B cell (primary cell): ENCODE measurements at places on chromosomes 3 and 15. TPM values are rescaled to one million over a fixed set of nuclear protein-coding genes. Genes with fewer than 3 reads are reported as not detected.
A peak's percentile ranks its signal among the peaks of the same experiment; 100 is the strongest.

EXD1 gene
- not detected in 2 replicates for total RNA-seq

- H3K27ac ChIP-seq, result no peak overlapping the region
- DNase-seq, result no peak
- H3K4me1 ChIP-seq, result no peaks in the 10 kb centered on the region
- H3K4me3 ChIP-seq, result no peak overlapping the region
- H3K27me3 ChIP-seq, result no peaks in the 10 kb centered on the region
These were observed 92.5 kb downstream of the LARS2 start for GRCh38 chr3:45480871-45481270.

DNA sequence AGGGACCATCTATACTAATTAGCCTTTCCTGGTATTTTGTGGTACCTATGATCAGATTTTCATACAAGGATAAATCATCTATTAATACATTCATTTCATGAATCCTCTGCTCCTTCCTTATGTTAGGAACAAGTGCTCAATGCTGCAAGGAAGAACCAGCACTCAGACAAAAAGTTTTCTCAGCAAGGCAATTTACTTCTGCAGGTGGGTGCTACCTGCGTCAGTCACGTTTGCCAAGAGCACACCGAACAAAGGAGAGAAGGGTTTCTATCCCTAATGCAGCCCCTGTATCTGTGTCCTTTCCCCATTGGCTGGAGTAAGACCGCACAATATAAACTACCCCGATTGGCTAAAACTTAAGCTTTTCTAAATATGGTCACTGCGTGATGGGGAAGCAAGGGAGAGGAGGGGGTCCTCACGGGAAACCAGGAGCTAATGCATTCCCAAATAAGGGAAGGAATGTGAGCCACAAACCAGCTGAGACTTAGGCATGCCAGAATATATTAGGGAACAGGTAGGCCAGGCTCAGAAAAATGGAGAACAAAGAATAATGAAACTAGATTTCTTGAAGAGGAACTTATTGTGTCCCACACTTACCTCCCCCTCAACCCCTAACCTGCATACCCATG is 76.5 kb downstream of the AQR start:
- no peaks in the 10 kb centered on the region for H3K4me1 ChIP-seq
- H3K27me3 ChIP-seq, result no peaks in the 10 kb centered on the region
- no peak for DNase-seq
- peaks cover 60% of the 10 kb centered on the region for H3K36me3 ChIP-seq
- H3K27ac ChIP-seq, result no peak overlapping the region

PRR23C gene
- total RNA-seq, result not detected in 2 replicates

GRCh38 chr3:103976931-103977339 is 1389.8 kb upstream of the ALCAM start:
- no peak overlapping the region for H3K4me3 ChIP-seq
- H3K4me1 ChIP-seq, result no peaks in the 10 kb centered on the region
- H3K27ac ChIP-seq, result no peak overlapping the region
- no peak for DNase-seq
- no peaks in the 10 kb centered on the region for H3K36me3 ChIP-seq

DNA sequence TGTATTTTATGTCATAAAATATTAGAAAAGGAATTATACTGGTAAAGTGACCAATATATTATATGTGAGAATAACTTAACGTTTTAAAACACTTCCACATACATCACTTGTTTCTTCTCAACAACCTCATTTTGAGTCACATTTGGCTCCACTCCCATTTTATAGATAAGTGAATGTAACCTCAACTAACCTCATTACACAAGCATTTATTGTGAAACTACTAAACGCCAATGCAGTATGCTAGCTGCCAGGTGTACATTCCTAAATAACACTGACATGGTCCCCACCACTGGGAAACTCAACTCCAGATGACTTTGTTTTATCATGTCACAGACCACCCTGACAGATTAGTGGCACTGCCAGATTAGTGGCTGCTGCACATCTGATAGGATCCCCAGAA is 249.7 kb upstream of the CNTN4 start:
- no peaks in the 10 kb centered on the region for H3K27me3 ChIP-seq
- no peak for DNase-seq
- no peak overlapping the region for H3K4me3 ChIP-seq
- no peak overlapping the region for H3K27ac ChIP-seq
- H3K36me3 ChIP-seq, result no peaks in the 10 kb centered on the region

DNA sequence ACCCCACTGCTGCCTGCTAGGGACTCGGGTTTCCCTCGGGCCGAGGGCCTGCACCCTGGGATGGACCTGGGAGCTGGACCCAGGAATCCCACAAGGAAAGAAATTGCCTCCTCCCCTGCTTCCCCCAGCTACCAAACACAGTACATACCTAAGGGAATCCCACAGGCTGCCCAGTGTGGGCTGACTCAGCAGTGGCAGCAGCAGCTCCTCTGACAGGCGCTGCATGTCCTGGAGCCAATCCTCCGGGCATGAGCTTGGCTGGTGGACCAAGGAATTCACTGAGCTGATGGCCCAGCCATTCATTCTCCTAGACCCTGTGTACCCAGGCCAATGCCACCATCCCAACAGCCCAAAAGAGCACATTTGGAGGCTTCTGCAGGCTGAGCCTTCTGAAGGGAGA is 9.5 kb upstream of the LTK start:
- peaks cover 4% of the 10 kb centered on the region for H3K36me3 ChIP-seq
- H3K4me3 ChIP-seq, result no peak overlapping the region
- no peaks in the 10 kb centered on the region for H3K4me1 ChIP-seq

CKMT1A gene
- not detected in 2 replicates for total RNA-seq

GRCh38 chr3:125582707-125583106 is 12.6 kb downstream of the OSBPL11 start:
- H3K4me1 ChIP-seq, result peaks cover 4% of the 10 kb centered on the region
- H3K27me3 ChIP-seq, result no peaks in the 10 kb centered on the region
- H3K4me3 ChIP-seq, result no peak overlapping the region
- no peak for DNase-seq

GRCh38 chr3:129014148-129014547 is 13.0 kb downstream of the EFCC1 start:
- H3K4me3 ChIP-seq, result no peak overlapping the region
- DNase-seq, result no peak
- H3K4me1 ChIP-seq, result peaks cover 33% of the 10 kb centered on the region
- H3K27me3 ChIP-seq, result no peaks in the 10 kb centered on the region

- peaks cover 4% of the 10 kb centered on the region for H3K36me3 ChIP-seq
- H3K27ac ChIP-seq, result no peak overlapping the region
- DNase-seq, result no peak
- H3K27me3 ChIP-seq, result no peaks in the 10 kb centered on the region
- H3K4me3 ChIP-seq, result no peak overlapping the region
These were observed 53.0 kb downstream of the ZNF148 start for GRCh38 chr3:125322166-125322565.

DNA sequence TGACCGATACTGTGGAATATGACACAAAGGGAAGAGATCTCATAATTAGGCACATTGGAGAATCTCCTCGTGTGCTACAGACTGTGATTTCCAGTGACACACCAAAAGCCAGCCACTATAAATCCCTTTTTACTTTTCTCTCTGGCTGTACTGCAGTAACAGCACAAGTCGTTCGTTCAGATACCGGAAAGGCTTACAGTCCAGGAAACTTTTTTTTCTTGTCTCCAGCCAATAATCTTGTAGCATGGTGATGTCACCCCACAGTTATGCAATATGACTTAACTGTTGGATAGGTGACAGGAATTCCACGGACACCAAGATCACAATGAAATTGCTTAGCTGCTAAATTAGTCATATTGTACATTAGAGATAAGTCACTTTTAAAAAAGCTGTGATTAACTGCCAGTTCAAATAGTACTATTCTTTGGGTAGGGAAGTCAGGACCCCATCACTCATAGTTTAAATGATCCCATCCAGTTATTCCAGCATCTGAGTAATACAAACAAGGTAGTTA is 36.3 kb upstream of the TSC22D2 start:
- no peaks in the 10 kb centered on the region for H3K36me3 ChIP-seq
- no peak for DNase-seq
- no peak overlapping the region for H3K27ac ChIP-seq
- no peaks in the 10 kb centered on the region for H3K27me3 ChIP-seq

DNA sequence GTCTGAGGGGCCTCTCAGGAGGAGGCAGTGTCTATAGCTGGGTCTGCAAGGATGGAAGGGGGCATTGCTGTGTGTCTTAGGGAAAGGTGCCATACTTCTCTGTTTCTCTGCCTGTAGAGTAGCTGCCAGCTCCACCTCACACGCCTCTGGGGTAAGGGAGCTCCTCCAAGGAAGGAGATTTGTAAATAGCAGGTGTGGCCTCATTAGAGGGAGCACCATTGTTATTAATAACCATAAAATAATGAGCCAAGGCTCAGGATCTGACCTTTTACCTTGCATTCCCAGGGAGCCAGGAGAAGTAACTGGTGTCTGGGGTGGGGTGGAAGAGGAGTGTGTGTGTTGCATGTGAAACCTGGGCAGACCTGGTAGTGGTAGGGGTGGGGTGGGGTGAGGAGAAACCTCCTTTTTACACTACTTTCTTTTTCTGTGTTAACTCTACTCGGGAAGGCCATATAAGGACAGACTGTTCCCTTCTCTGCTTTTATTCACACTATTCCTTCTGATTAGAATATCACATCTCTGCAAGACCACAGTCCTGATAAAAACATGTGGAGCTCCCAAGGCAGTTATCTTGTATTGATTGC is 2.2 kb upstream of the C15orf39 start:
- no peak overlapping the region for H3K27ac ChIP-seq
- no peaks in the 10 kb centered on the region for H3K36me3 ChIP-seq
- peaks cover 28% of the 10 kb centered on the region for H3K4me1 ChIP-seq
- H3K27me3 ChIP-seq, result no peaks in the 10 kb centered on the region
- no peak for DNase-seq

ATP2B2 gene
- total RNA-seq, result not detected in 2 replicates

DNA sequence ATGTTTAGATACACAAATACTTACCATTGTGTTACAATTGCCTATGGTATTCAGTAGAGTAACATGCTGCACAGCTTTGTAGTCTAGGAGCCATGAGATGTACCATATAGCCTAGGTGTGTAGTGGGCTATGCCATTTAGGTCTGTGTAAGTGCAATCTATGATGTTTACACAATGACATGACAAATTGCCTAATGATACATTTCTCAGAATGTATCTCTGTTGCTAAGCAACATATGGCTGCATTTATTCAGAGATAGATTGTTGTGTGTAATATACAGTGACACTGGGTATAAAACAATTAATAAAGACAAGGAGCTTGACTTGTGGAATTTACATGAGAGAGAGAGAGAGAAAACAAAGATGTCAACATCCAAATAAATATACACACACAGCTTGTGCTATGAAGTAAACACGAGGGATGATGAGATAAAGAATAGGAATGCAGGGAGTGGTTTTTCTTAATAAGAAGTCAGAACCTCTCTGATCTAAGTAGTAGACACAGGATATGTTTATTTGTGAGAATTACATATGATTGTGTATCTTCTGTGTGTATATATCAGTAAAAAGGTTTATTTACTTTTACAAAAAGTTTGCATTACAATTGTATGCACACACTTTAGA is 110.0 kb downstream of the KCNAB1 start:
- H3K36me3 ChIP-seq, result no peaks in the 10 kb centered on the region
- no peaks in the 10 kb centered on the region for H3K4me1 ChIP-seq
- no peaks in the 10 kb centered on the region for H3K27me3 ChIP-seq
- H3K27ac ChIP-seq, result no peak overlapping the region

ACKR4 gene
- 0.15 TPM in 1 of 2 replicates, not detected in the other for total RNA-seq

DOCK3 gene
- 0.17 and 0.30 TPM in 2 replicates for total RNA-seq

DNA sequence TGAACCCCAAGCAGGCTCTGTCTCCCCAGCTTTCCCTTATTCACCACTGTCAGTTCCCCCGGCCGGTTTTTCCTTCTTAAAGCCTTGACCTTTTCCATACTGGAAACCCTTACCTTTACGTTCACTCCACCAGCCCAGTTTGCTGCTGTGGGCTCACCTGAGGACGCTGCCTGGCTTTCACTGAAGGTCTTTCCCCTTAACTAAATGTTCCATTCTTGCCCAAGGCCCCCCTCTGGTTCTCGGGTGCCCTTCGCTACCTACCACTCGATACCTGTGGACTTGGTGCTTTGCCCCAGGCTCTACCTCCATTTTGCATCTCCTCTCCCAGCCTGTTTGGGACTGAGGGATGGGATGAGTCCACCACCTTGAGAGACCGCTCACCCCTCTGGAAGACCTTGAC is 851 bp downstream of the AP2M1 start:
- peaks cover 37% of the 10 kb centered on the region for H3K36me3 ChIP-seq
- peak overlapping the region; percentile 93 for H3K4me3 ChIP-seq
- H3K27ac ChIP-seq, result no peak overlapping the region

HTR3E gene
- total RNA-seq, result not detected in 2 replicates

GPD1L gene
- 9.3 TPM in 2 replicates for total RNA-seq

- H3K4me3 ChIP-seq, result peak within 1 kb of the TSS; percentile 93
- H3K4me1 ChIP-seq, result peaks cover 18% of the 10 kb centered on the region
These were observed at the start of gene PTPN9 for GRCh38 chr15:75578948-75579920. Gene PTPN9, minus strand, starts transcription at chr15:75579315. Its CDS starts 539 bp downstream, at chr15:75578776.
